H1 (cell line): ENCODE measurements at places on chromosomes 3 and 15. TPM values are rescaled to one million over a fixed set of nuclear protein-coding genes. Genes with fewer than 3 reads are reported as not detected.

The GATM gene
- total RNA-seq: 10.0 and 10.2 TPM in 2 replicates

The GABRR3 gene
- not detected in 2 replicates for total RNA-seq

The STRIT1 gene
- total RNA-seq: 0.38 and 0.47 TPM in 2 replicates

The SGO1 gene
- 34.6 and 36.4 TPM in 2 replicates for total RNA-seq

The ARHGAP11A gene
- 112 TPM in 2 replicates for total RNA-seq

The GOLGA8M gene
- not detected in 2 replicates for total RNA-seq

The TRMT10C gene
- 49.4 and 55.9 TPM in 2 replicates for total RNA-seq

The SPSB4 gene
- 17.2 and 18.1 TPM in 2 replicates for total RNA-seq

DNA sequence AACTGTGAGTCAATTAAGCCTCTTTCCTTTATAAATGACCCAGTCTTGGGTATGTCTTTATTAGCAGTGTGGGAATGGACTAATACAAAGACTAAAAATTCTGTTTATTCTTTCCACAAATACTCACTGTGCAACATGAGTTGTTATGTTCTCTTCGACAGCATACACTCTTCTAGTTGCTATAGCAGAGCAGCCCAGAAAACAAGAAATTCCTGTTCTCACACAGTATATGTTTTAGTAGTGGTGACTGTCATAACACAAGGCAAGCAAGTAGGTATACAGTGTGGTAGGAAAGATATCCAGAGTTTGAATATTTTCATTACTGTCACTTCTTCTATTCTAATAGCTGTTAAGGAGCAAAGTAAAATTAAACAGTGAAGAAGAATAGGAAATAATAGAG lies 453.3 kb downstream of the ROBO1 start:
- no peak for DNase-seq

DNA sequence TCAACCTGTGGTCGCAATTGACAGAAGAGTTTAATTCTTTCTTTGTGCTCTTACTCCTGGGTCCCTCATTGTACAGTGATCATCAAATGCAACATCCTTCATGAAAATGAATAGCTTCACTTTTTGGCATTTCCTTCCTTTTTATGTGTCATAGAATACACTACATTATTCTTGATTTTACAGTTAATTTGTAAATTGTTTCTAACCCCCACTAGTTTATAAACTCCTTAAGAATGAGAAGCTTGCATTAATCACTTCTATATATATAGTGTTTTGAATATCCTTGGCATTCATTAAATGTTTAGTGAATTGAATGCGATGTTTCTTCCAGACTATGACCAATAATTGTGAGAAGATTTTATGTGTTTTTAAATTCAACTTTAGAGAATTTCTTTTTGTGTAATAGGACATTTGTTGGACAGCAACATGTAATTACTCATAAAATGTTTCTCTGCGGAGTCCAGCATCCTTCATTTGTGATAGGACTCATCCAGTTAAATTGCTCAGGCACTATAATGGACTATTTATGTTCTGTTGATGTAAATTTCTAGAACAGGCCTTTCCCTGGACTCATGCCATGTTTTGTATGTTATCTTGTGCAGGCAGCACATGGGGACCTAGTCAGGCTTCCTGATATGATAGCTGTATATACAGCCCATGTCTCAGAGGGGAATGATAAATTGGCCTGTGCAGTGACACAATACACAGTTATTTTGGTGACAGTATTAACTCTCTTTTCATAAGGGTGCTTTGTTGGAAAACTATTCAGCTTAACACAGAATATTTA lies 51.3 kb downstream of the MBNL1 start:
- DNase-seq: no peak

GRCh38 chr3:80734920-80735319 lies 967.1 kb upstream of the ROBO1 start:
- DNase-seq: no peak

DNA sequence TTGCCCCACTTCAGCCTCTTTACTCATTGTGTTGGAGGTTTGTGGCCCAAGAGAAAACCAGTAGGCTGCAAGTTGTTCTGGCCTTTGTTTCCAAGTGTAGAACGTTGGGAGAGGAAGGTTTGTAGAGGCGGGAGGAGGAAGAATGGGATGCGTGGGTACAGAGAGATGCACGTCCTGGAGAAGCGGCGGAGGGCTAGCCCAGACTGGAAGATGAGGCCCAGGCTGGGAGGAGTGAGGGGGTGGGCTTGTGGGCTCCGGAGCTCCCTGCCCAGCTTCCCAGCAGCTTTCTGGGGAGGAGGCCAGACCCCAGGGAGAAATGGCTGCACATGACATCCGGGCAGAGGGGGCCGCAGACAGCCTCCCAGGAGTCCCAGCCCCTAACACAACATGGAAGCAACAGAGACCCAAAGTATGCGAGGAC lies 5.3 kb downstream of the PLA2G4F start:
- no peak for DNase-seq

- DNase-seq: no peak
These were observed 83.7 kb upstream of the WDR72 start for GRCh38 chr15:53843166-53843565.

DNA sequence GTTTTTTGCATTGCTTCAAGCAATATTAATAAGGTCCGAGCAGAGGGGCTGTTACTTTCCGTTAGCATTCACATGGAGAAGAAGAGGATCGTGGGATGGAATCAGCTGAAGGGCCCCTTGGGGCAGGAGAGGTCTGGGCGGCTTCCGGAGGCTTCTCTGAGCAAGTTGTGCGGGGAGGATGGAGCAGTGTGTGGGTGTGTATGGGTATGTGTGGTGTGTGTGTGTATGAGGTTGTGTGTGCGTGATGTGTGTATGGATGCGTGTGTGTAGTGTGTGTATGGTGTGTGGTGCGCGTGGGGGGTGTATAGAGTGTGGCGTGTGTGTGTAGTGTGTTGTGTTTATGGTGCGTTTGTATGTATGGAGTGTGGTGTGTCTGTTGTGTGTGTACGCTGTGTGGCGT lies 25.8 kb downstream of the GABRA5 start:
- DNase-seq: no peak

GRCh38 chr15:86555098-86555497 lies 475.4 kb downstream of the AGBL1 start:
- DNase-seq: no peak

GRCh38 chr15:29613951-29614382 lies 208.3 kb downstream of the TJP1 start:
- DNase-seq: no peak

- DNase-seq: peak; percentile 30
These were observed 58.5 kb downstream of the DUT start for GRCh38 chr15:48389691-48390143.

GRCh38 chr3:62193586-62194345 lies 179.6 kb downstream of the FEZF2 start:
- no peak for DNase-seq

- no peak for DNase-seq
These were observed 25.2 kb upstream of the C2CD4B start for GRCh38 chr15:62190274-62190673.

- no peak for DNase-seq
These were observed 30.3 kb upstream of the CMC1 start for GRCh38 chr3:28210968-28211713.

GRCh38 chr3:127598841-127599570 lies 795 bp downstream of the MCM2 start:
- DNase-seq: no peak

DNA sequence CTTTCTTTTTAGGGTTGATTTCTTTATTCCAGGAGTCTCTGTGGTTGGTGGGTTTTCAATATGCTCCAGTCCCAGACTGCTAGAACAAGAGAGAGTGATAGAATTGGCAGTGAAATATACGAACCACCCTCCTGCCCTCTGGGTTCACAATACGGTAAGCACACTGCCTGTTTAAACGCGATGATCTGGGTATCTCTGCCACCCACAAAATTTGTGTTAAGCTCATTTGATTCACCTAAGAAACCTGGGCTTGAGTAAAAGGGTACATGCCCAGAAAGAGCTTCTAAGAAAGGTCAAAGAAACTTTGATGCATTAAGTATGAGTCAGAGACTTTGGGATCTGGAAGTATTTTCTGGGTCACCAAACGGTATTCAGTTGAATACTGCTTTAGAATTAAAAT lies 29.8 kb downstream of the OXNAD1 start:
- DNase-seq: no peak

- no peak for DNase-seq
These were observed 25.9 kb upstream of the GRIP2 start for GRCh38 chr3:14565868-14566588.

- DNase-seq: no peak
These were observed 366.8 kb upstream of the ZNF385D start for GRCh38 chr3:22117751-22118346.

DNA sequence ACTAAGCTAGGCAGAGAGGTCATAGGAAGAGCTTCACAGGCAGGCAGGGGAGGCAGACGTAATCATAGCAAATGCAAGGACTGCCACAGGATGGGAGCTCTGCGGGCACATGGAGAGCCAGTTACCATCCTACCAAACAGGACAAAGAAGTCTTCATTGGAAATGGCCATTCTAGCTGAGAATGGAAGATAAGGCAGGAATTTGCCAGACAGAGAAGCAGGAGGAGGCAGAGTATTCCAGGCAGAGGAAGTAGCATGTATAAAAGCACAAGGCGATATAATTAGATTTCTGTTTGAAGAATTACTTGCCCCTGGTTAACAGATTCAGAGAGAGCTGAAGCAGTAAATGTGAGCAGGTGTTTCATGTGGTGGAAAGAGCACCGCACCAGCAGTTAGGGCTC lies 3.5 kb upstream of the SEMA5B start:
- no peak for DNase-seq

DNA sequence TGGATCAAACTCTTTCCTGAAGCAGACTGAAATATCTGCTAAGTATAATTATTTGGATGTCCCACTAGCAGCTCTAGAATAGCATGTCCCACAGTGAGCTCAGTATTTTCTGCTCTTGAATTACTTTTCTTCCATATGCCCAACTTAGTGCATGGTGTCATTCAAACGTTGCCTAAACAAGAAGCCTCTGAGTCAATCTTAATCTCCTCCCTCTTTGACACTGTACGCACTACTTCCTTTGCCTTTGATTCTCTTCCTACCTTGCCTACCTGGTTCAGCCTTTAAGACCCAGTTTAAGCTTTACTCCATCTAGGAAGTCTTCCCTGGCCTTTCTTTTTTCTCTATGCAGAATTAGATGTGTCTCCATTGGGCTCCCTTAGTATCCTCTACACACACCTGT lies 54.5 kb downstream of the SEC22A start:
- no peak for DNase-seq

DNA sequence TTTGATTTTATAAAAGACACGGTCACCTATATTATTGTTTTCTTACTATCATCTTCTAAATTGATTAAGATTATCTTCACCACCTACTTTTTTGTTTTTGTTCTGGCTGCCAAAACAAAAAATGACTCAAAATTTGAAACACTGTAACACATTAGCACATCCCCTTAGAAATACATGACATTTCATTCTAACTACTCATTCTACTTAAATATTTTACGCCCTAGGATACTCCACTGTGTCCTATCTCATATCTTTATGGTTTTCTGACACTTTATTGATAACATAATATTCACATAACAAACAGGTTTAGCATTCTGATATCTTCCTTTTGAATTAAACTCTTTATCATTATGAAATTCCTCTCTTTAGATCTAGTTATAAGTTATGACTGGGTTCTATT lies 656.2 kb downstream of the GBE1 start:
- no peak for DNase-seq

- DNase-seq: no peak
These were observed 140.4 kb upstream of the MBNL1 start for GRCh38 chr3:152128356-152128755.

DNA sequence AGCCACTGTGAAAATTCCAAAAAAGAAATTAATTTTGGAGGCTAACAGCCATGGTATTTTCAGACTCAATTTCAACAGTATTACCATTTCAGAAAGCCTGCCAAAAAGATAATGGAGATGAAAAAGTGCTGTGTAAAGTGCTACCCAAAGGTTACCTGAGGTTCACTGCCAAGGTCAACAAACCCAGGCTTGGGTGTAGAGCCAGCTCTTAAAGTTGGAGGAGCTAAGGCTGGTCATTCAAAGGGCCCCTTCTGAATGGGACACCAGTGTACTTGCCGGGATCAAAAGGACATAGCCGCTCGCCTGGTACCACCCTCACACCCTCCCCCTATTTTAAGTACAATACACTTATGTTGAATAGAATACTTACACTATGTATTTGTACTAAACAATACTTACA lies 64.5 kb downstream of the ETV5 start:
- no peak for DNase-seq

GRCh38 chr3:21017115-21017852 lies 733.7 kb downstream of the ZNF385D start:
- DNase-seq: peak; percentile 31

GRCh38 chr3:151987893-151988292 lies 114.5 kb downstream of the SUCNR1 start:
- DNase-seq: no peak

DNA sequence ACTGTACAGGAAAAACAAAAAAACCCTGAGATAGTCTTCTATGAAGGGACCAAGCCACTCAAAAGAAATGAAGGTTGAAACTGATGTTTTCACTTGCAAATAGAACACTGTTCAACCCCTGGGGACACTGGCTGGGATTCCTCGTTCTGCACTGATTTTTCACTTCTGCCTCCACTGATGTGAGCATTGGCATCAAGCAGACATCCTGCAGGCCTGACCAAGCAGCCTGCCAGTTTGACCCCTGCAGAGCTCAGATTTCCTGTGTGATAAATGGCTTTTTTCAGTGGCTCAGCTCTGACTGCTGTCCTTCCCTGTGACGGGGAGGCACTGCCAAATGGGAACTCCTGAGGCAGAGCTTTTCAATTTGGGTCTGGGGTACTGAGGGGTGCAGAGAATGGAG lies 50.0 kb downstream of the RASGRP1 start:
- peak; percentile 48 for DNase-seq

GRCh38 chr3:19232566-19232965 lies 84.3 kb downstream of the KCNH8 start:
- no peak for DNase-seq

DNA sequence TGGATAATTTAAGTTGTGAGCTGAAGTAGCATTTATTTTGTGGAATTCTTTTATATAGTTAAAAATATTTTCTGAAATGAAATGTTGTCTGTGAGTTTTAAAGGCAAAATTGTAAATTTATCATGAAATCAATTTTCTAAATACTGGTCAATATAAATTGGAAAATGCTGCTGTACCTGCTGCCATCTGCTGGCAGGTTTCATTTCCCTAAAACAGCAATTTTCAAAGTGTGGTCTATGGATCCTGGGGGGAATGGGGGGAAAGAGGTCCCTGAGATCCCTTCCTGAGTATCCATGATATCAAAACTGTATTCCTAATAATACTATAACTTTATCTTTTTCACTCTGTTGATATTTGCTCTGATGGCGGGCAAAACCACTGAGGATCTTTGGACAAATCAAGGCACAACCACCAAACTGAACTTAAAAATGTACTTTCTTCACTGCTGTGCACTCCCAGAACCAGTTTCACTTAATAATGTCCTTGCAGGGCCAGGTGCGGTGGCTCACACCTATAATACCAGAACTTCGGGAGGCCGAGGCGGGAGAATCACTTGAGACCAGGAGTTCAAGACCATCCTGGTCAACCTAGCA lies 17.2 kb upstream of the CCR4 start:
- DNase-seq: no peak

- no peak for DNase-seq
These were observed 222.4 kb downstream of the RYR3 start for GRCh38 chr15:33533197-33533596.

DNA sequence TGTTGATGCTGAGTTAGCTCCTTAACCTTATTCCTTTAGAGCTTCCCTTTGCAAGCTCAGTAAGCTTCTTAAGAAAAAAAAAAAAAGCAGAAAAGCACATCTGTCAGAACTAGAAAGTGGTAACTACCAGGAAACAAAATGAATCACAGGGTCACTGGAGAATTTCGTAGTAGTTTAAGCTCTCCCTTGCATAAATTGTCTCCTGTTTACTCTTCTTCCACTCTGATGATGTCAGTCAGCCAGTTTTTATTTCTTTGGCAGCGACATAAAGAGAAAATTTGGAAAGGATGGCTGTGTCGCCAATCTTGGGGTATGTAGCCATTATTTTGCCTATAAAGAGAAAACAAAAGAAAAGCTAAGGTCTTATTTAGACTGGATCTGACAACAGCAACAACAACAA lies 3.2 kb upstream of the GABRR3 start:
- DNase-seq: no peak
